ENCODE measurements at places on chromosomes 7 and 10.

DNA sequence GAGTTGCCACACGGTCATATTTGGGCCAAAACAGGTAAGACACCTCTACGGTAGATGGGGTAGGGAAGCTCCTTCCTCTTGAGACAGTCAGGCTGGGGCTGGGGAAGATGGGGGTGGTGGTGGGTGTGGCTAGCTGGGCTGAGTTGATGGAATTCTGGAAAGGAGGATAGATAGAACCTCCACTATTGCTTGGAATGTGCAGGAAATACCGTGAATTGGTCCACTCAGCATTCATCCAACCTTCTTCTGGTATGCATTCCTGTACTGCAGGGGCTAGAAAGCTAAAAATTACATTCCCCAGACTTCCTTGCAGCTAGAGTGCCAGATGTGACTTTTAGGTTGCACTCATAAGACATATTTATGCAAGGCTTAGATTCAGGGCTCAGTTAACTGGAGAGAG is 24.8 kb downstream of the TLX1 start:
- DNase-seq: no peak

GRCh38 chr10:22252801-22253579 is 35.2 kb upstream of the EBLN1 start:
- DNase-seq: no peak

DNA sequence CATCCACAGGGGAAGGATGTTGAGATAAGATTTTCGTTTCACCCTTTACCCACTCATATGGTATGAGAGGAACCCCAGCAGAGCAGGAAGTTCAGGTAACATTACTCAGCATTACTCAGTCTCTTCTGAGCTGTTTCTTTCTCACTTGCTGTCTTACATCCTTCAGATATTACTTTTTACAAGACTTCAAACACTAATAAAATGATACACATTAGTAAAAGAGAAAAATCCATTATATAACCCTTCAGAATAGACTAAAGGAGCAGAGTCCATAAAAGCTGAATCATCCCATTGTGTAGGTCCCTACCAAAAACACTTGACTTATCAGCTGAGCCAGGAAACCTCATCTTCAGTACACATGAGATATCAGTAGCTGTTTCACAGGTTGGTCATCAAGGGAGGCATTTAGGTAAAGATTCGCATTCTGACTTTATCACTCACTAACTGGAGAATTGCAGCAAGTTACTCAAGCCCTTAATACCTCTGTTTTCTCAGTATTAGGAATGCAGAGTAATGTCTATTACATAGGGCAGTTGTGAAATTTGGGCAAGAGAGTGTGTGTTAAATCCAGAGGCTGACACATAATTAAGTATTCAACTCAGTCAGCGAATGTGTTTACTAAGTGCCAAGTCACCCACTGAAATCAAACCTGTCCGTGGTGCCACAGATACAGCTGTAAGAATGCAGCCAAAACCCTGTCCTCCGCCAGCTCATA is 44.7 kb downstream of the KLF6 start:
- DNase-seq: no peak

DNA sequence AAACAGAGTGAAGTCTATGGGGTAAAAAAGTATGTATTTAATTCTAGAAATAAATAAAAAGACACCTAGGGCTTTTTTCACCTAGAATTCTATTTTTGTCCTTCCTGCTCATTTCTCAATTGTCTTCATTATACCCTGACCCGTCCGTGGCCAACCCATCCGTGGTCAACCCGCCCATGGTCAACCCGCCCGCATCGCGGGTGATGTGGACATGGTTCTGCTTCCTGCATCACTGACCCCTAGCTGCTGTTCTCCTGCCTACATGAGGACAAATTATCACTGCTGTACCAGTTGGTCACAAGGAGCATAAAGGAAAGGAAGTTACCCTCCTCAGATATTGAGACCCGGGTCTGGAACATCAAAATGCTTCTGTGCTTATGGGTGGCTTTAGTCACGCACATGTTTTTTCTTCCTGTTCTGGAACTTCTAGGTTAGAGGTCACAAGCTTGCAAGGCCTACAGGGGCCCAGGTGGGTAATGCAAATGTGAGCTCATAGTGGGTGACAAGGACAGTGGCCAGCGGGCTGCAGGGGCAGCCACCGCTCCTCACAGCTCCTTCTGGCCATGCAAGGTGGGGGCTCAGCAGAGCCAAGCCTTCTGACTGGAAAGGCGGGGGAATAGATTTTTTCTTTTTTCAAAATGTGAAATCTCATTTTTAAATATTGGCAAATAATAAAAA is 15.5 kb downstream of the CAMK2G start:
- DNase-seq: no peak

DNA sequence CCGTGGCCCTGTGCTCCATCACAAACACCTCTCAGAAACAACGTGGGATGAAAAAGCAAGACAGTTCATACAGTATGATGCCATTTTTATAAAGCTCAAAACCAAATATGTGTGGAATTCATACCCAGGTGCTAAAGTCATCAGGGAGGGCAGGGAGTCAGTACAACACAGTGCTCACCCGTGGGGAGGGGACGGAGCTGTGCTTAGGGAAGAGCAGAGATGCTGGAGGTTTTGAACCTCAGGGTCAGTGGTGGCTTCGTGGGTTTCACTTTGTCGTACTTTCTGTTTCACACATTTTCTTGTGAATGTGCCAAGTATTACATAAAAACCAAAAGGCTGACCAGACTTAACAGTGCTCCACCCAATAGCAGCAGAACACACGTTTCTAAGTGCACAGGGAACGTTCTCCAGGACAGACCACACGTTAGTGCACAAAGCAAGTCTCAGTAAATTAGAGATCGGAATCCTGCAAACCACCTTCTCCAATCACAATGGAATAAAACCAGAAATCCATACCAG is 21.2 kb downstream of the ZMIZ2 start:
- no peak for DNase-seq

DNA sequence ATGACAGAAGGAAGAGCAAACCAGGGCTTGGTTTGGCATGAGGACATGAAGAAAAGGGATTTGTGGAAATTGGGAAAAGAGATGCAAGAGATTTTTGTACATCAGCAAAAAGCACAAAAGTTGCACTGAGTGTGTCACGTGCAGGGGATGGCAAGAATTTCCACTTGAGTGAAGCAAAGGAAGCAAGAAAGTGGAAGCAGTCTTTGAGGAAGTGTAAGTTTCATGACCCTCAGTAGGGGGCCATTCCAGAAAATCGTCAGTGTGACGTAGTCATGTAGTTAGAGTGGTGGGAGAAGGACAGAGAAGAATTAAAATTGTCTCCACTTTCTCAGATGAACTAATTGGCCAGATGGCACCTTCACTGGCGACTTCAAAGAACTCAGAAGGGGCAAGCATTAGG is 123.3 kb upstream of the FZD1 start:
- no peak for DNase-seq

GRCh38 chr7:66304536-66304935 is 99.4 kb downstream of the TPST1 start:
- DNase-seq: no peak

DNA sequence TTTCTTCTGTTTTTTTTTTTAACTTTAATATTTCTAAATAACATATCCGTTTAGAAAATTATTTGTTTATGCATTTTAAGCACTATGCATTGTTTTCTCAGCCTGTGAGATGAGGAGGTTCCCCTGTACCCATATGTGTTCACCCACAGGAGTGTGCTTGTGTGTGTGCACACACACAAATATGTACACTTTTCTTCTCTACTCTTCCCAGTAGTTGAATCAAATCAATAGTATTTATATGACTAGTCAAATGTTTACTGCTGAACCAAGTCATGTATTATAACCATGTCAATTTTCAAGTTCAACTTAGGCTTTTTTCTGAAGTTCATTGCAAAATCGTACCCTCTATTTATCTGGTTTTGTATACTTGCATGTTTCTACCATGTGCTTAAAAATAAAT is 37.3 kb downstream of the HDAC9 start:
- no peak for DNase-seq

DNA sequence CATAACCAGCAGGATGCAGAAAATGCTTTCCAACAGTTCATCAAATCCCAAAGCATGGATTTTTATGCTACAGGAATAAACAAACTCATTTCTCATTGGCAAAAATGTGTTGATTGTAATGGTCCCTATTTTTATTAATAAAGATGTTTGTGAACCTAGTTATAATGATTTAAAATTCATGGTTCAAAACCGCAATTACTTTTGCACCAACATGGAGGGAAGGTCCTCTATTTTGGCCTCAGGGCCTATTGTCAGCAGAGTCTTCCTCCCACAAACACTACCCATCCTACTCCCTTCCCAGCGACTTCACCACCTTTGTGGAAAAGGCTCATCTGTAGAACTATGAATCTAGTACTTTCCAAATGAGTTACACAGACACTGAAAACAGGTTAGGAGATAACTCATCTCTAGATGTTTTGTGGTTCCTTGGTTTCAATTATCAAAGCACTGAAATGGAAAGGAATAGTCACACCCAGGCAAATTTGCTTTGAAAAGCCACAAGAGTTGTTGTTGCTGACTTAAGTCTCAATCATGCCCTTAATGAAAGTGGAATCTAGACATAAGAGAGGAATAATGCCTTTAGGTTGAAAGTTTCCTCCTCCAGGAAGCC is 59.4 kb upstream of the FRMD4A start:
- no peak for DNase-seq

- DNase-seq: no peak
Measured at GRCh38 chr10:18436902-18437301, 214.5 kb downstream of the NSUN6 start.

GRCh38 chr10:58341947-58342346 is 7.1 kb downstream of the UBE2D1 start:
- no peak for DNase-seq

DNA sequence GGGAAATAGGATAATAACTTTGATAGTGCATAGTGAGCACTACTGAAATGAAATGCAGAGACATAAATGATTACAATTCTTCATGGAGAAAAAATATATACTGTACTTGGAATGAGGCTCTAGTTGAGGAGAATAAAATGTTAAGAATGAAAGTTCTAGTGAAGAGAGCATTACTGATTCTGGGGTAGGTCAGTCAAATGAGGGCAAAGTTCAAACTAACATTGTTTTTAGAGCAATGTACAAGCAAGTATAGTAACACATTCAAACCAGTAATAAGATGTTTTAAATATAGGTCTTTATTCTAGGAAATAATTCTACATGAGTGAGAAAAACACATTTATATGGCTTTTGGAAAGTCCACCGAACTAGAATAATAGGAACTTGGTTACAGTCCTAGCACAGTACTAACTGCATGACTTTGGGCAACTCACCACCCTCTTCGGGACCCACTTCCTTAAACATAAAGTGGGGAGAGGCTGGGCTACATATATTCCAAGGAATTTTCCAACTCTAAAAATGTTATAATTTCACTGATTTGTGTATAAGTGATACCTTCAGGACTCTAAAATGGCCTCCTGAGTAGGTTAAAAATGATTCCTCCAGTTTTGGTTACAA is 86.4 kb downstream of the CDK6 start:
- no peak for DNase-seq

- no peak for DNase-seq
Measured at GRCh38 chr7:17910377-17910776, 29.9 kb downstream of the SNX13 start.

GRCh38 chr7:20358762-20359282 is 28.1 kb downstream of the ITGB8 start:
- peak; percentile 2 for DNase-seq
